Muscle of back (tissue), 13 donors: ENCODE measurements at places on chromosomes 7 and 10.

DNA sequence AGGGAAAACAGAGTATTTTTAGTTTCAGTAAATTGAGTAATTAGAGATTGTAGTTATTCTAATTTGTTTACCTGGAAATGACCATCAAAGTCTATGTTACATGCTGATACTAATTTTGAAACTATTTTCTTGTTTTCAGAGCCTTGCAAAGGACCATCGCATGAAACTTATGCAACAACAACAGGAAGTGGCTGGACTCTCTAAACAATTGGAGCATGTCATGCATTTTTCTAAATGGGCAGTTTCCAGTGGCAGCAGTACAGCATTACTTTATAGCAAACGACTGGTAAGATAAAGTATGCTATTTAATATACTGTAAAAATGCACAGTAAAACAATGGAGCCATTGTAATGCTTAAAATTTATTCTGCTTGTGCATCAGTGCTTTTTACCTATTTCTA is 78.5 kb downstream of the TRIM24 start:
- no peak for DNase-seq

GRCh38 chr7:24227603-24228359 is 56.2 kb upstream of the NPY start:
- DNase-seq = no peak

DNA sequence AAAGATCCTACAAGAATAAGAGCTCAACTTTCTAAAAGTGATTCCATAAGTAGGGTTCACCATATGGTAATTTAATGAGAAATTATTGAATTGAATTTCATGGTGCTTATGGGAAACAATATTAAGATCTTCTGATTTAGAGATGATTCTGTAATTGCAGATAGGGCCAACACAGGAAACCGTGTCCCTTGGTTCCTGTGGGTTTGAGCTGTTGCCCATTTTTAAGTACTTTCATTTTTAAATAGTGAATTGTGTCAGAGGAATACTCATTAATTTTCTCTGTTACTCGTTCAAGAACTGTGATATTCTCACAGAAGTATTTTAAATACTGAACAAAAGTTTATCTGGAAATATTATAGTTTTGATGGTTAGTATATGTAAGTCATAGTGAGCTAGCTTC is 129.2 kb downstream of the SRI start:
- DNase-seq = peak; percentile 40

GRCh38 chr10:108791030-108791429 is 1132.3 kb downstream of the XPNPEP1 start:
- DNase-seq = no peak

GRCh38 chr7:92765725-92766124 is 70.6 kb downstream of the CDK6 start:
- DNase-seq = no peak

GRCh38 chr7:23357190-23358093 is 58.3 kb downstream of the MALSU1 start:
- DNase-seq = peak; percentile 67
